ENCODE measurements at places on chromosomes 4 and X.

DNA sequence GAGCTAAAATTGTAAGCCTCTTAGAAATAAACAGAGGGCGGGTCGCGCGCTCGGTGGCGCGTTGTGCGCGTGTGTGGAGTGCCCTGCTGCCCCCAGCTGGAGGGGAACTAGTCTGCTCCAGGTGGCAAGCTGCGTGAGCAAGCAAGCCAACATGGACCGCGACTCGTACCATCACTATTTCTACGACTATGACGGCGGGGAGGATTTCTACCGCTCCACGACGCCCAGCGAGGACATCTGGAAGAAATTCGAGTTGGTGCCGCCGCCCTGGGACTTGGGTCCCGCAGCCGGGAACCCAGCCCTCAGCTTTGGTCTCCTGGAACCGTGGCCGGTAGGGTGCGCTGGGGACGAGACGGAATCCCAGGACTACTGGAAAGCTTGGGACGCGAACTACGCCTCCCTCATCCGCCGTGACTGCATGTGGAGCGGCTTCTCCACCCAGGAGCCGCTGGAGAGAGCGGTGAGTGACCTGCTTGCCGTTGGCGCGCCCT lies 66.1 kb downstream of the DNAAF6 start:
- peak; percentile 65 for DNase-seq

- DNase-seq = peak; percentile 37
Observed at GRCh38 chr4:5036239-5036638, 15.0 kb upstream of the STK32B start.

DNA sequence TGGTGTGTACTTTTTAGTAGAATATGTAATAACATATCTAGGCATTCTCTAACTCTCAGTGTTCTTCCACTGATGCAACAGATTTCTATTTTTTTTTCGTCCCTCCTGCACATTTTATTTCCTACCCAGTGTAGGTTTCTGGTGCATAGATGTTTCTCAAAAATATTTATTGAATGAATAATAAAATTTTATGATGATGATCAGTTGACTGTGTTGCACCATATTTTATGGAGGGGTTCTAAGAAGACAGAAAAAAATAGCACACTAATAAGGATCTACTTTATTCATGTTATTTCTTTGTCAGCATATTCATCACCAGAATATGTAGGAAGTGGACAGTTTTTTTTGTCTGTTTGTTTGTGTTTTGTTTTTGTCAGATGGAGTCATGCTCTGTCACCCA lies 2529.3 kb downstream of the ARAP2 start:
- DNase-seq = no peak

DNA sequence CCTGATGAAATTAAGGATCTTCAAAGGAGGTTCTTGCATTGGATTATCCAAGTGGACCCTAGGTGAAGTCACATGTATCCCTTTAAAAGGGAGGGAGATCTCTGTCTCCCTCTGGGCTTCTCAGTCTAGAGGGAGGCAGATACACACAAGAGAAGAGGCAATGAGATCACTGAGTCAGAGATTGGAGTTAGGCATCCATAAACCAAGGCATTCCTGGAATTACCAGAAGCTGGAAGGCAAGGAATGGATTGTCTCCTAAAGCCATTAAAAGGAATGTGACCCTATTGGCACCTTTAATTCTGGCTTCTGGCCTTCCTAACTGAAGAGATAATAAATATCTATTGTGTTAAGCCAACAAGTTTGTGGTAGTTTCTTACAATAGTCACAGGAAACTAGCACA lies 383.2 kb downstream of the PACRGL start:
- peak; percentile 88 for DNase-seq
